HCT116 (cell line): ENCODE measurements at places on chromosomes 2 and 18. TPM values are rescaled to one million over a fixed set of nuclear protein-coding genes. Genes with fewer than 3 reads are reported as not detected.

Gene NEURL3
- total RNA-seq, result not detected

Gene PRR30
- not detected for total RNA-seq

Gene TBR1
- total RNA-seq, result 0.17 TPM

DNA sequence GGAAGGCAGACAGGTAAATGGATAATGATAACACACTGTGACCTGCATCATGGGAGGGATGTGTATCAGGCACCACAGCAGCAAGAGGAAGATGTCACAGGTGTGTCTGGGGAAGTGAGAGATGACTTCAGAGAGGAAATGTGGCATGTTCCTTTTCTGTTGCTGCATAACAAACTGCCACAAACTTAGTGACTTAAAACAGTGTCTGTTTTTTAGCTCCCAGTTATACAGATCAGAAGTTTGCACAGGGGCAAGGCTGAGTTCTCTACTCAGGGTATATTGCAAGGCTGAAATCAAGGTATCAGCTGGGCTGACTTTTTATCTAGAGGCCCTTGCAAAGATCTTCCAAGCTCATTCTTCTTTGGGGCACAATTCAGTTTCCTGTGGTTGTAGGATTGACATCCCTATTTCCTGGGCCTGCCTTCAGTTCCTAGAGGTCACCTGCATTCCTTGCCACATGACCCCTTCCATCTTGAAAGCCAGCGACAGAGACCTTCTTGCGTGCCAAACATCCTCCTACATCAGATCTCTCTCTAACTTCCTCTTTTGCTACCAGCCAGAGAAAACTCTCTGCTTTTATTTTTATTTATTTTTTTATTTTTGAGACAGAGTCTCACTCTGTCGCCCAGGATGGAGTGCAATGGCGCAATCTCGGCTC, 2.1 kb upstream of the MAP3K2 start:
- no peaks in the 10 kb centered on the region for H3K36me3 ChIP-seq
- H3K27me3 ChIP-seq, result no peaks in the 10 kb centered on the region
- H3K27ac ChIP-seq, result no peak overlapping the region
- peaks cover 23% of the 10 kb centered on the region for H3K4me1 ChIP-seq
- H3K4me3 ChIP-seq, result no peak overlapping the region

DNA sequence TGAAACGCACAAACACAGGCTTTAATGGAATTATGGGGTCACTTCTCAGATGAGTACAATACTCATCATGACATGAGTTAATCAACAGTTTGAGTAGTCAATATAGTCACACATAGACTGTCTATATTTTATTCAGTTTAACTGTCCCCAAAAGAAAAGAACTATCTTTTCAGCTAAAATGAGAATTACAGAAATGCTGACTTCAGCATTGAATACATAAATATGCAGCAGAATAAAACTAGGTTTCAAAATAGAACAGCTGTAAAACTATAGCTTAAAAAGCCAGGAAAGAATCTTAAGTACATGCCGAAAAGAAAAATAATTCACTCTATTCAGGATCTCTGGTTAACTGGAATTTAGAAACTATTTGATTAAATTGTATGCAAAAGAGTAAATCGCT, 30.0 kb downstream of the SMAD4 start:
- no peak overlapping the region for H3K4me3 ChIP-seq
- H3K27me3 ChIP-seq, result no peaks in the 10 kb centered on the region
- no peak overlapping the region for H3K27ac ChIP-seq
- DNase-seq, result no peak
- no peaks in the 10 kb centered on the region for H3K4me1 ChIP-seq

DNA sequence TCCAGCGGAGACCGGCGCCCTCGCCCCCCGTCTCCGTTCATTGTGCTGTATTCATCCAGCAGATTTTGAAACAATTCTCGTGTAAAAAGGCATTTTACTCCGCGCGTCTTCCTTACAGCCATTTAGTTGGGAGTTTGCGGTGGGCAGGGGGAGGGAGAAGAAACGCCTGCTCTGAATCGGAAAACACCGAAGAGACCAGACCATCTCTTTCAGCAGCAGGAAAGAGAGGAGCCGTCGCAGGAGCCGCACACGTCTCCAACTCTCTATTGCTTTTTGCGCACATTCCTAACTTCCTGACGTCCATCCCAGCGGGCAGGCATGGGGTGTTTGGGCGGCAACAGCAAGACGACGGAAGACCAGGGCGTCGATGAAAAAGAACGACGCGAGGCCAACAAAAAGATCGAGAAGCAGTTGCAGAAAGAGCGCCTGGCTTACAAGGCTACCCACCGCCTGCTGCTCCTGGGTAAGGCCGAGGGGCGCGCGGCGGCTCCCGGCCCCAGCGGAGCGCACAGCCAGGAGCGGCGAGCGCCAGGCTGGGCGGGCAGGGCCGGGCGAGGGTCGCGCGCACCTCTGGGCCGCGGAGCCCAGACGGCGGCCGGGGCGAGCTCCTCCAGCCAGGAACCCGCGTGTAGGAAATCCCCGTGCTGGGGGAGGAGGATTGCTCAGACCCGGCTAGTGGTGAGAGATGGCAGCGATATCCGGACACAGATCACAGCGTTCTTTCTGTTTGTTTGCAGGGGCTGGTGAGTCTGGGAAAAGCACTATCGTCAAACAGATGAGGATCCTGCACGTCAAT, 63.2 kb downstream of the GNAL start:
- H3K36me3 ChIP-seq, result no peaks in the 10 kb centered on the region
- 0 out of 2 replicates have a peak, but pooled peaks cover under 1% of the 10 kb centered on the region for H3K27me3 ChIP-seq
- no peak overlapping the region for H3K4me3 ChIP-seq
- no peak for DNase-seq

DNA sequence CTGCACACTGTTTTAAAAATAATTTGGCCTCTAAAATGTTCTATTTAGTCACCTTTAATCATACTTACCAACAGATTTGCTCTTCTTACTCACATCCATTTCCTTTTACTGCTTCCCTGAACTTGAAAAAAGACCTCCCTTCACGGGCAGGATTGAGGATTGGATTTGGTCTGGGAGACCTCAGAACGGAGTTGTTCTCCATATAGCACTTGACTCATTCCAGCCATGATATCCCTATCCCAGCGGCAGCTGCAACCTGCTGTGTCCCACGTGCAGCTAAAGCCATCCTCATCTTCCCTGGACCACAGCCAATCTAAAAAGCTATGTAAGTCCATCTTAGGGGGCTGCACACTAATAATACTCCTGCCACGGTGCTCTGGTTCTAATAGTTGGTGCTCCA, 97.0 kb upstream of the PTPRM start:
- no peaks in the 10 kb centered on the region for H3K36me3 ChIP-seq
- H3K4me1 ChIP-seq, result no peaks in the 10 kb centered on the region
- no peak overlapping the region for H3K27ac ChIP-seq

- no peaks in the 10 kb centered on the region for H3K27me3 ChIP-seq
- H3K4me3 ChIP-seq, result no peak overlapping the region
- no peaks in the 10 kb centered on the region for H3K4me1 ChIP-seq
- DNase-seq, result no peak
- H3K27ac ChIP-seq, result no peak overlapping the region
Observed at GRCh38 chr2:42942214-42942989, 150.0 kb upstream of the HAAO start.

DNA sequence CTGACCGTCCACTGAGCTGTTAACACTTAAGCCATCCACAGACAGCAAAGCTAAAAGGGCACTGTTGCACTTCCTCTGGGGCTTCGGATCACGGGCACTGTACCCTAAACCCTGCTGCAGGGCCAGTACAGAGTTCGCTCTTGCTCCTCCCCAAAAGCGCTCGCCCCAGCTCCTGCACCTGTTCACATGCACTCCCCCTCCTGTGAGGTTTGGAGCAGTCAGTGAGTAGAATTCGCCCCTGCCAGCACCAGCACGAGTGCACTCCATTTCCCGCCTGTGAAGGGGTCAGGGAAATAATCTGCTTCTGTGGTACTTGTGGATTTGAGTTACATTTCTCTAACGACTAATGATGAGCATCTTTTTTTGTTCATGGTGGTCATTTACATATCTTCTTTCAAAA, 158.8 kb downstream of the PTPRM start:
- no peak for DNase-seq
- peaks cover 5% of the 10 kb centered on the region for H3K4me1 ChIP-seq
- H3K4me3 ChIP-seq, result no peak overlapping the region
- peaks cover 8% of the 10 kb centered on the region for H3K27me3 ChIP-seq
- no peaks in the 10 kb centered on the region for H3K36me3 ChIP-seq
- no peak overlapping the region for H3K27ac ChIP-seq

- peaks cover 12% of the 10 kb centered on the region; the same call in 1 of the 2 replicates for H3K4me1 ChIP-seq
- no peak for DNase-seq
- H3K27ac ChIP-seq, result no peak overlapping the region
Observed at GRCh38 chr2:218317303-218317630, 25.0 kb upstream of the TMBIM1 start.

- H3K27ac ChIP-seq, result no peak overlapping the region
- no peaks in the 10 kb centered on the region for H3K4me1 ChIP-seq
- H3K27me3 ChIP-seq, result no peaks in the 10 kb centered on the region
Observed at GRCh38 chr2:69576880-69577279, 66.7 kb downstream of the AAK1 start.

DNA sequence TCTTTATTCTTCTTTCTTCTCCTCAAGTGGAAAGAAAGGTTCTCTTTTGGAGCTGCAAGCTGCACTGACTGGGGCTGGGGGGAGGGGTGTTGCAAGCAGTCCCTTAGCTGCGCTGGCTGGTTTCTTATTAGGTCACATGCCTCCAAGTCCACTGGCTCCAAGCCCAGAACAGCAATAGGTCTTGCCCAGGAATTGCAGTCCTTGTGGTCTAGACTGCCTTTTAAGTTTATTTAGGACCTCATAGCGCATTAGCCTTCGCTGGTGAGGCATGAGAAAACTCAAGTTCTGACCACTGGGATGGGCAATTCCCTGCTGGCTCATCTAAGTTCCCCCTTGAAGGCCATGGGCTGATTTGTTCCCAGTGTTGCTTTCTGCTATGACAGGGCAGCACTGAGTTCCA, 138.6 kb upstream of the SCN7A start:
- no peaks in the 10 kb centered on the region for H3K36me3 ChIP-seq
- H3K4me1 ChIP-seq, result no peaks in the 10 kb centered on the region
- no peak overlapping the region for H3K27ac ChIP-seq
- no peaks in the 10 kb centered on the region for H3K27me3 ChIP-seq
